GOT3 (cell line): ENCODE measurements at places on chromosomes 12 and 14.

GRCh38 chr14:85241022-85241855 is 288.7 kb upstream of the FLRT2 start:
- no peak for DNase-seq

DNA sequence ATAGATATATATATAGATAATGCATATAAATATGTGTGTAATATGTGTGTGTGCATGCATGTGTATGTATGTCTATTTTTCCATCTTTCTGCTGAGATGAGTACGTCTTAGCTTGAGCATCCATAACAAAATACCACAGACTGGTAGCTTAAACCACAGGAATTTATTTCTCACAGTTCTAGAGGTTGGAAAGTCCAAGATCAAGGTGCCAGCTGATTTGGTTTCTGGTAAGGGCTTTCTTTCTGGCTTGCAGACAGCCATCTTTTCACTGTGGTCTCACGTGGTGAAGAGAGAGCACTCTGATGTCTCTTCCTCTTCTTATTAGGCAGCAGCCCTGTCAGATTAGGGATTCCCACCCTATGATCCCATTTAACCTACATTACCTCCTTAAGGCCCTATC is 47.3 kb downstream of the ACSM4 start:
- no peak for DNase-seq

GRCh38 chr14:23929136-23929535 is 24.4 kb upstream of the DHRS4 start:
- DNase-seq: no peak

GRCh38 chr12:57434517-57435223 is at the start of gene INHBC:
INHBC (plus strand) TSS chr12:57434784; CDS start chr12:57434887, 103 bp downstream.
- no peak for DNase-seq

DNA sequence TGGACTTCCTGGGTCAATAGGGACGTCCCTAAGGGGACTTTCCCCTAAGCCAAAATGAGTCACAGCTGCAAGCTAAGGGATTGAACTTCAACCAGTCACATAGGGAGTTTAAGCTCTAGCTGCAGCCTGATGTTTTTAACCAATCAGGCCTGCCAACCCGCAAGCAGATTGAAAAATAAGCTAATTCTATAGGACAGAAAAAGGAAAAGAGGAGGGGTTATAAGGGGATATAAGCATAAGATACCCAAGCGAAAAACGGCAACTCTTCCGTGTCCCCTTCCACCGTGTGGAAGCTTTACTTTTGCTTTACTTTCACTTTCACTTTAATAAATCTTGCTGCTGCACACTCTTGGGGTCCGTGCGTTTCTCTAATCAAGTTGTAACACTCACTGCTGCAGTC is 24.4 kb downstream of the ATP23 start:
- no peak for DNase-seq

DNA sequence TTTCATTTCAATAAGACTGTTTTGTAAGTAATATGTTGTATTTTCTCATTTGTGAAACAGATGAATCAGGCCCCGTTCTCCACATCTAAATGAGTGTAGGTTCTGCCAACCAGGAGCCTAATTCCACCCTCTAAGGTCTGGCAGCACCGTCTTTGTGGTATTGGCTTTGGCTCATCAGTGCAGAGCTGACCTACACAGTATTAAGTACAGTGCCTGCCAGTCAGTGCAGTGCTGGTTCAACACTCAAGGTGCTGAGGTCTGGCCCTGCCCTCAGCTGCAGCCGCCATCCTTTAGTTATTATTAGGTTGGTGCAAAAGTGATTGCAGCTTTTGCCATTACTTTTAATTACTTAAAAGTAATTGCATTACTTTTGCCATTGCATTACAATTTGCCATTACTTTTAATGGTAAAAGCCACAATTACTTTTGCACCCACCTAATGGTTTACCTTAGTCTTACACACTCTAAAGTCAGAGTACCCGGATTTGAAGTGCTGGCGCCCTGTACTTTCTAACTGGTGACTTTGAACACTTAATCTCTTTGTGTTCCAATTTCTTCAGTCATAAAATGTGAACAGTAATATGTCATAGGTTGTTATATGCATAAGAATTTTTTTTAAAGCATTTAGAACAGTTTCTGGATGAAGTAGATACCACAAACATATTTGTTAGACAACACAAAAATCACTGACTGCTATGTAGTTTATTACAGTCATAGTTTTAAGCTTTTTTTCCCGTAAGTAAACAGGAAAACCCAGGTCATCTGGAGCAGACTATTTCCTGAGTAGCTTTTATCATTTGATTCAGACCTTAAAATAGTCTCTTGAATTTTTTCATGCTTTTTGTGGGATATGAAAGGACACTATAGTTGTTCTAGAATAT is 99.5 kb downstream of the SYNE2 start:
- DNase-seq: no peak

- DNase-seq: no peak
Observed at GRCh38 chr12:4584281-4584680, 22.3 kb downstream of the DYRK4 start.

- no peak for DNase-seq
Observed at GRCh38 chr12:92438641-92439419, 264.0 kb upstream of the PLEKHG7 start.

- DNase-seq: no peak
Observed at GRCh38 chr12:13573698-13574321, 377.3 kb downstream of the EMP1 start.

DNA sequence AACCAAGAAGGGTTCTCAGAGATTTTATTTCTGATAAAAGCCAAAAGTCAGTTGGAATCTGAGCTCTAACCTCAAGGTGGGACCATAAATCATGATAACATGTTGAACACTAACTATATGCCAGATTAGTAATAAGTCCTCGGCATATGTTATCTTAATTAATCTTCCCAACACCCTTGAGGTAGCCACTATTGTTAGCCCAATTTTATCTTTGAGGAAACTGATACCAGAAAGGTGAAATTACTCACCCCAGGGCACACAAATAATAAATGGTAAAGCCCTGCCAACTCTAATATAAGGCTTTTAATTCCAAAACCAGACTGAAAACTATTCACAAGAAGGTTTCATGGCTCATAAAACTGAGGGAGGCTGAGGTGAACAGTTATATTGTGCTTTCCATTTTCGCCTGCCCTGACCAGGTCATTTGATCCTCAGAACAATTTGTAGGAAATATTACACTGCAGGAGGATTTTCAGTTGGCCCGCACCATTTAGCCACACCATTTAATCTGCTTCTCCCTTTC is 16.1 kb upstream of the NUAK1 start:
- no peak for DNase-seq

DNA sequence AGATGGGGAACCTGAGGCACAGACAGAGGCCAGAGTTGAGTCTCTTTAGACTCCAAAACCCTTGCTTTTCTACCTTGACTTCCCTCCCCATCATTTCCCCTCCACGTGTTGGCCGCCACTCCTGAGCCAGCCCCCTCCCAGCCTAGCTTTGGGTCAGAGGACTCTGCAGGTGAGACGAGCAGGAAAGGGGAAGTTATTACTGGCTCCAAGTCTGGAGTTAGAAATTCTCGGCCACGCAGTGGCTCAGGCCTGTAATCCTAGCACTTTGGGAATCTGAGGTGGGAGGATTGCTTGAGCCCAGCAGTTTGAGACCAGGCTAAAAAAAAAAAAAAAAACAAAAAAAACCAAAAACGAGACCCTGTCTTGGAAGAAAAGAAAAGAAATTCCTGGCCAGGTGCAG is 8.8 kb downstream of the VSX2 start:
- no peak for DNase-seq

- DNase-seq: no peak
Observed at GRCh38 chr14:24181371-24182077, 7.1 kb downstream of the IPO4 start.

DNA sequence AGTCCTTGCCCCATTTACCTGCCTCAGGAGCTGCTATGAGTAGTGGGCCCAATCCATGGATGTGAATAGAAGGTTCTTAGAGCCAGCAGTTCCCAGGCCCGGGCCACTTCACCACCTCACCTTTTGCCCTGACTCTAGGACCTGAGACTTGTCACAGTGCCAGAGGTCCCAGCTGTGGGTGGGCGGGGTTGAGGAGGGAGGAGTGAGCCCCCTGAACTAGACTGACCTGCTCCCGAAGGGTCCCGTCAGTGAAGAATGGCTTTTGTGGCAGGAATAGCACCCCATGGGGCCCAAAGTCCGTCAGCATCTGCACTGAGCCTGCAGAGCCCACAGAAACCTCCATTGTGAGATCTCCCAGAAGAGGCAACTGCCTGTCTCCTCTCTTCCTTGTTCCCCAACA is 12.9 kb downstream of the ABCD4 start:
- no peak for DNase-seq

DNA sequence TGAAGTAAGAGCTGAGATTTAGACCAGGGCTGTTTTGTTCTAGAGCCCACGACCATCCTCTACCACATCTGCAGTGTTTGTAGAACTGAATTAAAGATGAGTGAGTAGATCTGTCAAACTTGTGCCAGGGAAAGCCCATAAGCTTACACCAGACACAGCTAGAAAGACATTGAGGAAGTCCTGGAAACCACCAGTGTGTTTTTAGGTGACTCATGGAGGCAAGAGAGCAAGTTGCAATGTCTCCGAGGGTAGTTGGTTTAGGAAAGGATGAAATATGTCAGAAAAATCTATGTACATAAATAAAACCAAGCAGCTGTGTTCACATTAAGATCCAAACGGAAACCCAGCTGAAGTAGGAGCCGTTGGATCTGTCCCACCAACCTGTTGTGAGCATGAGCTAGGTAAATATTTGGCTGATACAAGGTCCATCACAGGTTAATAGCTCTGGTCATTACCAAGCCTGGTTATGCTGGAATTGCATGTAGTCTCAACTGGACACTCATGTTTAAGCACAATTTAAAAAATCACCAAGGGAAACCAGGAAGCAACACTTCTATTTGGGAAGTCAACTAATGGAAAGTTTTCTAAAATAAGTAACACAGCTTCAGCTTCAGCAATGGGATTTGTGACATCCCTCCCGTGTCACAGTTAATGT is 49.9 kb upstream of the PLEKHG3 start:
- no peak for DNase-seq

DNA sequence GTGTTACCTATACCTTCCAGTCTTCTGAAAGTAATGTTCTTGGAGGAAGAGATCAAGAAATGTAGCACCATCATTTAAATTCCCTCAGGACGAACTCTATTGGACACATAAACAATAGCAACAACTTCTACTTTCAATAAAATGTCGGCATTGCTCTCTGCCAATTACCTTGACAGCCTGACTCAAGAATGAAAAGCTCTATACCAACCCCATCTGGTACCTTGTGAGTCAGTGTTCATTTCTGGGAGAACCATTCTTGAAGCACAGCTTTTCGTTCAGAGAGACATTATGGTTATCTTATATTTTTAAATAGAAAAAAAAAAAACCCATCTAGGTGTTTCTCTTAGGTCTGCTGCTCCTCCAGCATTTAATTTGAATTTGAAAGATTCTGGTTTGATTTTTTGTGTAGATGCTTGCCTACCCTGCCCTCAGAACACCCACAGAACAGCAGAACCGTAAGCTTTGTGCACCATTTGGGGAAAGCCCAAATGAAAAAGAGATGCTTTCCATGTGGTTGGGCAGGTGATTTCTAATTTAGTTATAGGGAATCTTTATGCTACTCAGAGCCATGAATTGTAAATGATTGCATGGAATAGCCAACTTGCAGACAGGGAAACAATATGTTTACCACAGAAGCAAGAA is 156.0 kb downstream of the SAMD4A start:
- DNase-seq: no peak
